CD4-positive, alpha-beta T cell treated with Interleukin-21 for 1 hour (primary cell): ENCODE measurements at places on chromosomes 1 and 21.

DNA sequence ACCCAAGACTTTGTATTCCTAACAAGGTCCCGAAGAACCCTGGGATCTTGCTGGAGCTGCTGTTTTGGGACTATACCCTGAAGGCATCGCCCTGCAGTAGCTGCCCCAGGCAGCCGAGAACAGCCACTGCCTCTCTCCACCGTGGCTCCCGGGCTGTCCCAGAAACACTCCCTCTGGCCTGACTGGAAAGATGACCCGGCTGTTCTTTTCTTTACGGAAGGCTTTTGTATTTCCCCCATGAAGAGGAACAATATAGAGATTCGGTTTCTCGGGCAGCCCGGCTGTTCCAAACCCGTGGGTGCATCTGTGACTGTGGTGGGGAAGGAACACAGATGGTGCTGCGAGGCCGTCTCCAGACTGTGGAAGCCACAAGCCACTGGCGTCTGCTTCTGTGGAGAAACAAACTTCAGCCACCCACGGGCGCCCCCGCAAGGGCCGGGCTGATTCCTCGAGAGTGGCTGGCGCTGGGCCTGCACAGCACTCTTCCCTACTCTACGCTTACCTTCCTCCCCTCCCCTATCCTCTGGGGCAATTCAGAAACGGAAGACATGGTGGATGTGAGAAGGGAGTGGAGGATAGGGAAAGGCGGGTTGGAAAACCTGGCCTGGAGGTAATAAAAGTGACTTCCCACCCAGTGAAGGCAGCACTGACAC, 33.7 kb upstream of the VASH2 start:
- no peak for DNase-seq

- peak; percentile 57 for DNase-seq
Observed at GRCh38 chr21:29436143-29436542, 137.4 kb downstream of the BACH1 start.

- DNase-seq, result no peak
Observed at GRCh38 chr1:54506594-54506993, 41.4 kb upstream of the ACOT11 start.

DNA sequence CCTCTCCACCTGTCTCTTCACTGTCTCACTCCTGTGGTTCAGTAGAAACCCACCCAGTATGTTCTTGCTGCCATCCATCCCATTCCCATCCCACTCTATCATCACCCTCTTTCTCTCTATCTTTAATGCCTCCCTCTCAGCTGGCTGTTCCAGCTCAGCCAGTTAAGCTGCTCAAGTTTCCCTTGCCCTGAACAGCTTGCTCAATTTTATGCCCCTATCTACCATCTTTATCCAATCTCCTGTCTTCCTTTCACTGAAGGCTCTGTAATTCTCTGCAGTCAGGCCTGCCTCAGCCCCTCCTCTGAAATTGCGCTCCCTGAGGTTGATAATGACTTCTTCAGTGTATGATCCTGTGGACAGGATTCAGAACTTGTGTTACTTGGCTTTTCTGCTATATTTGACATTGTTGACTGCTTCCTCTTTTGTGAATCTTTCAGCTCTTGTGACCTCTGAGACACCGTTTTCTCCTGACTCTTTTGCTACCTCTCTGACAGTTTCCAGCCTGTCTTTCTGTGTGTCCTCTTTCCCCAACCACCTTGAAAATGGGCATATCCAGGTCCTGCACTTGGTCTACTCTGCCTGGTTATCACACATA, 13.9 kb upstream of the BCAR3 start:
- DNase-seq, result no peak

GRCh38 chr1:202143768-202144401, 652 bp downstream of the ARL8A start:
- peak; percentile 38 for DNase-seq

GRCh38 chr21:41045534-41046268, 122.3 kb upstream of the BACE2 start:
- no peak for DNase-seq
